ENCODE measurements at places on chromosomes 7 and 10.

GRCh38 chr10:15167411-15168290, 842 bp downstream of the NMT2 start:
- peak; percentile 81 for DNase-seq

GRCh38 chr7:36736090-36736898, 12.0 kb upstream of the AOAH start:
- DNase-seq = no peak

GRCh38 chr7:82600531-82600930, 157.0 kb upstream of the CACNA2D1 start:
- DNase-seq = peak; percentile 62

- DNase-seq = no peak
These were observed 431.3 kb upstream of the ETV1 start for GRCh38 chr7:14420768-14421167.

DNA sequence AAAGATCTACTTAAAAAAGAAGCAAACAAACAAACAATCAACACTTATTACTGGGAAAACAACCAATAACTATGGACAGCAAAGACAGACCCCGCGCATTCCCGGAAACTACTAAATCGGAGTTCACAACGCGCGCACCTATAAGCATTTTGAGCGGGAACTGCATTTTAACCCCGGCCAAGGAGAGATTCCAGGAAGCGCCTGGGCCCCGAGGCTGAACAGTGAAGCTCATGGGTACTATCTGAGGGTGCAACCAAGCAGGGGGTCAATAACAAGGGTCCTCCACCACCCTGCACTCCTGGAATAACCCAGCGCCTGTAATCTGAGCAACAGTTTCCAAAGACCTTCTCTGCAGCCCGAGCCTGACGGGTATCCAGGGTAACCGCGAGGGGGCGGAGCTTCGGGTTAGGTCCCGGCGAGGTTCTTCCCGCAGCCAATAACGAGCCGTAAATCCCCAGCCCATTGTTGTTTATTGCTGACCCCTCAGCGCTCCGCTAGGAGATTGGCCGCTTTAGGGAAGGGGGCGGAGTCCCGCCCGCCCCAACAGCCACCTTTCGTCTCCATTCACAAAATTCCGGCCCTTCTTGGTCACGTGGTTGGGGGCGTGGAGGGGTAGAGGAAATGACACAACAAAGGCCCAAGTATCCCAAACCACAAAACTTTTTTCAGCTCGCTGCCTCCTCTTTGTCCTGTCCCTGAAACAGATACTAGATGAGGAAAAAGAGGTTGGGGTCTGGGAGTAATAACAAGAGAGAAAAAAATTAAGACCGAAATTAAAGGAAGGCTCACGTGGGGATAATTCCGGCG, 1.7 kb upstream of the ETV1 start:
- peak; percentile 99 for DNase-seq

DNA sequence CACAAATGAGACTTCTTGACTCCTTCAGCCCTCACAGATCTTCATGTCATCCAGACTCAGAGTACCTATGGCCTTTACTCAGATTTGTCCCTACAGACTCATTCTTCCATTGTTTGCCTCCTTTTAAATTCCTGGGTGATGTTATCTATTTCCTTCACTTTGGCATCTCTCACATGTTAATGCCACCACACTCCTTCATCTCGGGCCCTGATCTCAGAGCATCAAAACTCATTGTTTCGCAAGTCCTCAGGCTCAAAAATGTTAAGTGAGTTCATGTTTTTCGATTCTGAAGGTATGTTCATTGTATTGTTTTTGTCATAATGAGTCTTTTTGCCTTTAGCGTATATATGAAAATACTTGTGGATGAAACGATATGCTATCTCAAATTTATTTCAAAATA, 62.3 kb upstream of the AHR start:
- DNase-seq = no peak

DNA sequence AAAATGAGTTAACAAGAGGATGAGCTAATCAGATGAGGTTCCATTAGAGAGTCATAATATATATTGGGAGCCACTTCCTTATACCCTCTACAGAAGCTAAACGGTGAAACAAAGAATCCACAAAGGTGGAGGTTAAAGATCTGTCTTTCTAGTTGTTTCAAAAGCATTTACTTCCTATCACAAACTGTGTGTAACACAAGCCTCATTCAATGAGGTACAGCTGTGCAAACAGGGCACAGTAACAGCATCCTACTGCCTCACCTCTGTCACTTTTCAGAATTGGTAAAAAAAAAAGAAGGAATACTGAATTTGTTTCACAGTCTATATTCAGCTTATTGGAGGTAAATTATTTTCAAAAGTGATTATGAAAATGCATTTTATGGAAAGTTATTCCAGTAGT, 128.7 kb downstream of the AGMO start:
- DNase-seq = peak; percentile 98

DNA sequence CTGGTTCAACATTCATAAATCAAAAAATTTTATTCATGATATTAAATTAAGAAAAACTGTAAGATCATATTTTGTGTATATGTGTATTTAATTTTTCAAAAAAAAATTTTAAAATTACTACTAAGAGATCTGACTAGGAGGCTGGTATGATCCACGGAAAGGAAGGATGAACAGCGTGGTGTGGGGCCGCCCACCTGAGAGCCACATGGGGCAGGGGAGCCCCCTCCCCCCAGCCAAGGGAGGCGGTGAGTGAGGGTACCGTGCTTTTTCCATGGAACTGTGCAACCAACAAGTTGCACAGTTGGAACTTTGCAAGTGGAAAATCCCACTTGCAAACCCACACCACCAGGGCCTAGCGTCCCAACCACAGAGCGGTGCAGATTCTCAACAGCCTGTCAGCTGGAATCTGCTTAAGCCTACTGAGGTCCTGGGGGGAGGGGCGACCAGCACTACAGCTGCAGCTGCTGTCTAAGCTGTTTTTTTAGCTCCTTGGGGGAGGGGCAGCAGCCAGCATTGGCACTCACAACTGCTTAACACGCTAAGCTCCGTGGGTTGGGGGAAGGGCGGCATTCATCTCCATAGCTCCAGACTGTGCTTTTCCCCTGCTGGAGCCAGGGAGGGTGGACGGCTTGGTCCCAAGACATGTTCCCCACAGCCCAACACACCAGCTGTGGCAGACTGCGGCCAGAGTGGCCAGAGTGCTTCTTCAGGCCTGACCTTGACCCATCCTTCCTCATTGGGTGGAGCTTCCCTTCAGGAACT, 94.2 kb upstream of the IGFBP3 start:
- no peak for DNase-seq

- DNase-seq = no peak
These were observed 10.0 kb downstream of the SFTPD start for GRCh38 chr10:79938728-79939406.

- no peak for DNase-seq
These were observed 185.7 kb upstream of the ADO start for GRCh38 chr10:62618576-62619412.

DNA sequence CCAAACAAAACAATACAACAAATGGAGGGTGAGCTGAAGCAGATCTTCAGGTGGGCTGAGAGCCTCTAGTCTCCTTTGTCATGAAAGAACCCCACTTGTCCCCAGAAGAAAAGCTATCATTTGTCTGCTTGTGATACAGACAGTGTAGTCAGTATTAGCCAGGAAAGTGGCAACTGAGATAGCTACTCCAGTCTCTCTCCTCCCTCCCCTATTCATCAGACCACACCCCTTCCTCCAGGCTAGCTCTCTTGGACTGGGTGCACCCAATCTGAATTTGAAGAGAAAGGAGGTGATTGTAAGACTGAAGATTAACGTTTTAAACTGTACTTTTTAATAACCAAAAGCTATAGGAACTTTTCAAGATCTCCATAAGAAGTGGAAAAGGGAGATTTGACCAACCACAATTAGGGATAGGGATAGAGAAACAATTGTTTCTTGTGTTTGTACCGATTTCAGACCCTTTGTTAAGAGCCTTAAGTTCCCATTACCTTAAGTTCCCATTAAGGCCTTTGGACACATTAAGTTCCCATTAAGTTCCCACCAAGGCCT, 14.1 kb downstream of the BMPR1A start:
- no peak for DNase-seq

- no peak for DNase-seq
These were observed 257.6 kb upstream of the GHITM start for GRCh38 chr10:83881661-83882060.

DNA sequence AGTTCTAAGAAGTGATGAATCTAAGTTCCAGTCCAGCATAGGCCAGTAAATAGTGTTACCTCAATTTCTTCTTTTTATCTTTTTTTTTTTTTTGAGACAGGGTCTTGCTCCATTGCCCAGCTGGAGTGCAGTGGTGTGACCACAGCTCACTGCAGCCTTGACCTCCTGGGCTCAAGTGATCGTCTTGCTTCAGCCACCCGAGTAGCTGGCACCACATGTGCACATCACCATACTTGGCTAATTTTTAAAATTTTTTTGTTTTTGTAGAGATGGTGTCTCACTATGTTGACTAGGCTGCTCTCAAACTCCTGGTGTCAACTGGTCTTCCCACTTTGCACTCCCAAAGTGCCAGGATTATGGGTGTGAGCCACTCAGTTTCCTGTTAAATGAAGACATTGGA, 126.6 kb upstream of the LYZL2 start:
- DNase-seq = no peak

GRCh38 chr10:9302140-9302746, 1247.8 kb downstream of the GATA3 start:
- DNase-seq = peak; percentile 77

- peak; percentile 7 for DNase-seq
These were observed 51.4 kb upstream of the SCIN start for GRCh38 chr7:12518920-12519681.

DNA sequence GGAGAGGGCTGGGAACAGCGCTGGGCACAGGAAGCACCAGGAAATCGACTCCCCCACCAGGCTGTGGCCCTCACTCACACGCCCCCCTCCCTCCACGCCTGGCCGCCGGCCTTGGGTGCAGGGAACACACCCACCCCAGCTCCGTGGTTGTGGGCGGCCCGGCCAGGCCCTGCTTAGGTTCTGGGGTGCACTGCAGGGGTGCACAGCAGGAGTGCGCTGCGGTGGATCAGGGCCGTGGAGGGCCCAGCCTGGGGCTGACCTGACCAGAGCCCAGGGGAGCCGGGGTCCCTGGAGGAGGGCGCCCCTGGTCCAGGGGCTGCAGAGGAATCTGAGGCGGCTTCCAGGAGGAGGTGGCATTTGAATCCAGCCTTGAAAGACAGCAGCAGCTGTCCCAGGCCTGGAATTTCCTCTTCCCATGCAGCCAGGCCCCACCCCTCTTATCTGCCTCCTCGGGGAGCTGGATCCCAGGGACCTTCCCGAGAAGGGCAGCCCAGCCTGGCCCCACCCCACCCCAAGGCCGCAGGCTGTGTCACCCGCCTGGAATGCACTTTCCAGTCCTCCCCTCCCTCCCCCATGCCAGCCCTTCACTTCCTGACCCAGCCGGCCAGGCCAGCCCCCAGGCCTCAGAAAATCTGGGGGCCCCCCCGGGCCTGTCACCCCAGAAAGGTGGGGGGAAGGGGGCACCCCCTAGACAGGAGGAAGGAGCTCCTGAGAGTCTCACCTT, 18.4 kb upstream of the PDGFA start:
- no peak for DNase-seq

DNA sequence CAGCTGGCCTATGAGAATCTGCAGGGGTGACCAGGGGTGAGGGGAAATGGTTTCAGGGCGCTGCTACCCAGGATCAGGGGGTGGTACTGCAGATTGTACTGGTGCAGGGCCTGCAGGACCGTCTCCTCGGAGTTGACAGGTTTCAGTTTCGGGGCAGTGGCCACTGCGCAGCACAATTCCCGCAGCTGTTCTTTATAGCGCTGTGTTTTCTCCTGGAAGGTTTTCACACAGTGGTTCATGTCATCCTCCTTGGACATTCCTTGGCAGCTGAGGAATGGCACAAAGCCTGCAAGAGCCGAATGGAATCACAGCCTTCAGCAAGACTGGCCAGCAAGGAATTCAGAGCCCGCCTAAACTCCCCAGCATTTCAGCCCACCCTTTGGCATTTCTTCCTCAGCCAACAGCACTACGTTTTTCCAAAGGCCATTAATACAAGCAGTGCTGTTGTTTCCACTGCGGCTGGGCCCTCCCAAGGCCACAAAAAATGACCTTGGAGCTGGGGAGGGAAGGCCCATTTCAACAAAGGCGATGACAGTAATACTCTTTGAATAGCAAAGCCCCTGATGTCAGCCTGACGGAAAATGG, 44.9 kb downstream of the PNLIPRP2 start:
- DNase-seq = no peak

GRCh38 chr7:103870664-103871063, 118.8 kb downstream of the RELN start:
- DNase-seq = peak; percentile 93

DNA sequence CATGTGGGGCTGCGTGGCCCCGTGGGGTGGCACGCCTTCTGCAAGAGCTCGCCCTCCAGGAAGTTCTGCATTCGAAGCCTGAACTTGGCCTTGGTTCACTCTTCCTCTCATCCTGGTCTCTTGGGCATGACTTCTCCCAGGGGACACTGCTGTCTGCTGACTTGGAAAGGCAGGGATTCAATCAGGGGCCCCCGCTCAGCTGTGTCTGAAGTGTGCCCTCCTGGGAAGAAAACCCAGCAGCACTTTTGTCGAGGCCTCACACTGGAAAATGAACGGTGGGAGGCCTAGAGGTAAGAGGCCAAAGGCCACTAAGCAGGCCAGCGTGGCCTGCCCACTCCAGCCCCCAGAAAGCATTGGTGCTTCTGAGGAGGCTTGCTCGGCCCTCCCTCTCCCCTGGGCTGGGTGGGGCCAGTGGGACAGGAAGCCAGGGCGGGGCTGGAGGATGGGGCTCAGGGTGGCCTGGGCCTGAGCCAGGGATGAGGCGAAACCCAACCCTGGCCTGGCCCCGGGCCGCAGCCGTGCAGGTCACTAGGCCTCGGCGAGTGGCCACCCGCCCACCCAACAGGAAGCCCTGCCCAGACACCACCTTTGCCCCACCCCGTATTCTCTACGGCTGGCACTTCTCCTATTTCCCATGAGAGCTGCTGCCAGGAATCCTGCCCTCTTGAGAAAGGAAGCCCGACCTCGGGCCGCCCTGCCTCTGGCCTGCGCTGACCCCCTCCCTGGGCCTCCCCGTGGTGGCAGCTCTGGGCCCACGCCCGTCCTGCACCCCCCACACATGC, 81.1 kb downstream of the ZMIZ1 start:
- DNase-seq = no peak

- DNase-seq = no peak
These were observed 67.5 kb upstream of the INSIG1 start for GRCh38 chr7:155230169-155230593.

DNA sequence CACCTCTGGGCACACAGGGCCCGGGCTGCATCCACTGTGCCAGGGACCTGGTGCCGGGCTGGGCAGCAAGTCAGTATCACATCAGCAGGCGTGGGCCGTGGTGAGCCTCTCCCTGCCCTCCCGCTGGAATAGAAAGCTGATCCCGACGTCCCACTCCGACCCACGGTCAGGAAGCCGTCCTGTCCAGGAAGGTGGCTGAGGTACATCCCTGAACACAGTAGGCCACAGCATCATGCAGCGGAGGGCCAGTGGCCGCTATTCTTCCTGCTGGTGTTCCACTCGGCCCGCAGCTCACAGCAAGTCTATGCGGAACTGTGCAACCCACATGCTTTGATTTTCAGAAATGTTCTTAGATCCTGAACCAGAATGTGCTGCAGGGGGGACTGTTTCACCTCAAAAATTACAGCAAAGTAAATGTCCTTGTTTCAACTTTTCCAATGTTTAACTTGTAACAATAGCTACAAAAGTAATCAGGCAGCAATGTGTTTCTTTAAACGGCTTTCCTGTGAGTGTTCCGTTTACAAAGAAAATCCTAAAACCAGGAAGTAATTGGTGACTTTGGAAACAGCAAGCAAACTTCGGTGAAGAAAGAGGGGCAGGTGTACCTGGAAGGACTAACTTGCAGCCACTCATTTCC, 676 bp upstream of the GPR146 start:
- no peak for DNase-seq

- no peak for DNase-seq
These were observed 22.7 kb downstream of the ARHGAP21 start for GRCh38 chr10:24700948-24701347.

All from NCI-H146 (cell line).